ENCODE measurements at places on chromosomes 1 and 21. TPM values are rescaled to one million over a fixed set of nuclear protein-coding genes. Genes with fewer than 3 reads are reported as not detected.

SLC5A9 gene
- total RNA-seq = not detected

KRTAP19-5 gene
- total RNA-seq = not detected

FCGR2B gene
- total RNA-seq = not detected

CENPL gene
- total RNA-seq = 26.3 TPM

AKNAD1 gene
- total RNA-seq = not detected

CFAP107 gene
- total RNA-seq = not detected

S100A3 gene
- total RNA-seq = not detected

TMCC2 gene
- total RNA-seq = 10.1 TPM

DNA sequence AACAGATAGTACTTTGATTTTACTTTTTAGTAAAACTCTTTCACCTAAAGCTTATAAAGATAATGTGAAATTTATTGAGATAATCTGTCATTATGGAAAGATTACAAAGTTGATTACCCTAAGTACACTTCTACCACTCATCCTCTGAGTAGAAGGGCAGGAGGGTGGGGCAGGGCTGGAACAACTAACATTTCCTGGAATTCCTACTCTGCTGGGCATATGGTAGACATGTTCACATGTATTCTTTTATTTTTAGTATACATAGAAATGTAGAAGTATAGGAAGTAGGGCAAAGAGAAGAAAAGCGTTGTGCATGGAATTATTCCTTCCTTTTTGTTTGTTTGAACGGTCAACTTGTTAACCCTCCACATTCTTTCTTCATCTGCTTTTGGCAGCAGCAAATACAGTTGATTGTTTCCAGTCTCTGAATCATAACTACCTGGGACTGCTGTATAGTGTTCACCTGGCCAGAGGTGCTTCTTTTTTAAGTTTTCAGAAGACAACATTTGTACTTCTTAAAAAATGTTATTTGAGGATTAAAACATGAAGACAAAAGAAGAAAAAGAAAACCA, 85.1 kb downstream of the POU2F1 start:
- no peak overlapping the region for H3K4me3 ChIP-seq
- H3K36me3 ChIP-seq = no peaks in the 10 kb centered on the region
- H3K4me1 ChIP-seq = peaks cover 2% of the 10 kb centered on the region
- no peaks in the 10 kb centered on the region for H3K27me3 ChIP-seq
- DNase-seq = no peak
- H3K27ac ChIP-seq = no peak overlapping the region

- DNase-seq = no peak
- peaks cover 74% of the 10 kb centered on the region for H3K4me1 ChIP-seq
- peak overlapping the region; percentile 23 for H3K27ac ChIP-seq
- no peaks in the 10 kb centered on the region for H3K27me3 ChIP-seq
- H3K36me3 ChIP-seq = peaks cover 22% of the 10 kb centered on the region
These were observed 5.9 kb downstream of the ZNF644 start for GRCh38 chr1:91015794-91016550.

DNA sequence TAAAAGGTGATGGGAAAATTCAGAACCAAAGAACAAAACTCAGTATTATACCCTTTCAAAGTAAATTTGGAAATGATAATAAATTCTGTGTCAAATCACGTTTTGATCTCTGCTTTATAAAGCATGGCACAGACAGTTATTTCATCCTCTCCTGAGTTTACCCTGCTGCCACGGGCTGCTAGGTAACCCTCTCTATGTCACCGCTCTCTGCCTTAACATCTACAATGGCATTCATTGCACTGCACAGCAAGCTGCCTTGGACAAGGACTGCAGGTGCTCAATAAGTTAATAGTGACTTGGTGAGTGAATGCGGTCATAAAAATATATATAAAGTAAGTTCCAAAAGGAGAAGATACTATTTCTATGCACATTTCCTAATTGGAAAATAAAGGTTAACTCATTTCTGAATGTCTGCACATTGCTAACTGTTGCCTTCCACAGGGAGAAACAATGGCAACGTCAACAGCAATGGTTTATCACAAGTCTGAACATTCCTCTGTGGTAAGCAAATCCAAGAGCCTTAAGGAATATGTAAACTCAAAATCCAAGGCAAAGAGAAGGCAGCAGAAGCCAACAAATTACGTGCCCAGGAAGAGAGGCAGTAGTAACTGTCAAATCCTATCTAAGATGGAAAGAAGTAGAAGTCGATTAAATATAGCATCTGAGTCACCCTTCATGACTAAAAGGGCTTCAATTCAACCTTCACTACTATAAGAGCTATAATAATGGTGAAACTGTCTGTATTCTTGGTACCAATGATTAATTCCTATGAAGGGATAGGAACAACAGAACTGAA, 19.4 kb downstream of the FYB2 start:
- H3K27me3 ChIP-seq = peaks cover 9% of the 10 kb centered on the region
- H3K4me1 ChIP-seq = no peaks in the 10 kb centered on the region
- no peak overlapping the region for H3K27ac ChIP-seq
- DNase-seq = no peak

DNA sequence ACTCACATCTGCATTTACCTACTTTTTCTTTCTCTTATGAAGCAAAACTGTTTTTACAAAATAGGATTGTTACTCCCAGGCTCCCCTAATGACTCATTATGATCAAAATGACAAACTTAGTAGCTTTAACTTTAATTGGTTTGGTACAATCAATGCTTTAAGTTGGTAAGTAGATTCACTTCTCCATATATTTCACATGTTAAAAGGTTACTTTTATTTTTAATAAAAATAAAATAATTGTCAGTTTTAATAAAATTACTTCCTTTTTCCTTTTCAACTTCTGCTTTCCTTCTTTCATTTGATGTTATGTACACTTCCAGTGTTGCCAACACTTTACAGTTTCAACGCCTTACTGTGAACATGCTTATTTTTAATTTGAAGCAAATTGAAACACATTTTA, 477.6 kb downstream of the SETD4 start:
- H3K36me3 ChIP-seq = no peaks in the 10 kb centered on the region
- DNase-seq = no peak
- H3K4me3 ChIP-seq = no peak overlapping the region

DNA sequence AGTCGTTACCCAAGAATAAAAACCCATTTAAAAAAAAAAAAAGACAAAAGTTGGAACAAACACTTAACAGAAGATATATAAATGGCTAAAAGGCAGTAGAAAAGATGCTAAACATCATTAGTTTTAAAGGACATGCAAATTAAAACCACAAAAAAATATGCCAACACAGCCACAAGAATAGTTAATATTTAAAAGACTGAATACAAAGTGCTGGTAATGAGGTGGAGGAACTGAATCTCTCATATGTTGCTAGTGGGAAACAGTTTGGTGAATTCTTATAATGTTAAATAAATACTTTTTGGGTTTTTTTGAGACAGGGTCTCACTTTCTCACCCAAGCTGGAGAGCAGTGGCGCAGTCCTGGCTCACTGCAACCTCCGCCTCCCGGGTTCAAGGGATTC, 10.0 kb downstream of the LRRC40 start:
- no peak overlapping the region for H3K4me3 ChIP-seq
- H3K4me1 ChIP-seq = peaks cover 12% of the 10 kb centered on the region
- no peak overlapping the region for H3K27ac ChIP-seq
- DNase-seq = no peak

GRCh38 chr1:1345860-1346500, 3.2 kb downstream of the DVL1 start:
- DNase-seq = no peak
- no peak overlapping the region for H3K4me3 ChIP-seq
- peaks cover 4% of the 10 kb centered on the region for H3K36me3 ChIP-seq
- no peak overlapping the region for H3K27ac ChIP-seq

- H3K36me3 ChIP-seq = no peaks in the 10 kb centered on the region
- H3K27me3 ChIP-seq = peaks cover 4% of the 10 kb centered on the region
- DNase-seq = no peak
These were observed 83.9 kb upstream of the IPO9 start for GRCh38 chr1:201745023-201745422.

GRCh38 chr1:11918799-11919519, 7.3 kb downstream of the KIAA2013 start:
- DNase-seq = no peak
- H3K4me3 ChIP-seq = no peak overlapping the region
- H3K36me3 ChIP-seq = peaks cover 28% of the 10 kb centered on the region
- peaks cover 25% of the 10 kb centered on the region for H3K4me1 ChIP-seq
- H3K27ac ChIP-seq = no peak overlapping the region

GRCh38 chr1:30964706-30965105, 56.1 kb upstream of the SDC3 start:
- no peaks in the 10 kb centered on the region for H3K27me3 ChIP-seq
- H3K27ac ChIP-seq = no peak overlapping the region
- no peak for DNase-seq
- H3K4me1 ChIP-seq = no peaks in the 10 kb centered on the region
- H3K36me3 ChIP-seq = peaks cover 57% of the 10 kb centered on the region

- H3K4me1 ChIP-seq = no peaks in the 10 kb centered on the region
- H3K27ac ChIP-seq = no peak overlapping the region
- H3K27me3 ChIP-seq = peaks cover 3% of the 10 kb centered on the region
- no peak overlapping the region for H3K4me3 ChIP-seq
- DNase-seq = no peak
- H3K36me3 ChIP-seq = no peaks in the 10 kb centered on the region
These were observed 146.7 kb downstream of the HLX start for GRCh38 chr1:221025956-221026355.

DNA sequence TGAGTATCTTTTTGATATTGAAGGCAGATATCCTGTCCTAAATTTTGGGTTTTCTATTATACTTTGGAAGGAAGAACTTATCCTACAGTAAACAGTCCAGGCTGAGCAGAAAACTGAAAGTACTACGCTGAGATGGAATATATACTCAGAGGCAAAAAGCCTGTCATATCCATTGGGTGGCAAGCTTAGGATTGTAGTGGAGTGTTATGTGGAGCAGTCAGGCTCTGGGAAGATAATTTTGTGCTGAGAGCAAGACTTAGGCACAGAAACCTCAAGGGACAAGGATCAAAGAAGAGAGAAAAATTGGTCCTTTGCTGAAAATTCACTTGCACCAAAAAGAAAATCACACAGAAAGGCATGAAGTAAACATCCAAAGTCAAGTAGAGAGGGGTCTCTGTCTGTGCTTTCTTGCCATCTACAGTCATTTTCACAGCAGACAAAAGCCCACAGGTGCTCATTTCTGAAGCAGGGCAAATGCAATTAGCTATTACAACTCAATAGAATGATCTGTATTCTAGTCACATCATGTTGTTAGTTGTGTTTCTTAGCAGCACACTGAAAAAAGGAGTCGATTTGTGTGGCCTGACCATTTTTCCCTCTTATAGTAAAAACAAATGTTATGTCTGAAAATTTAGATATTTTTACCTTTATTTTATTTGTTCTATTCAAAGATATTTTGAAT, 38.5 kb downstream of the CRB1 start:
- no peak overlapping the region for H3K4me3 ChIP-seq
- no peak overlapping the region for H3K27ac ChIP-seq
- DNase-seq = no peak
- H3K27me3 ChIP-seq = peaks cover 3% of the 10 kb centered on the region
- H3K36me3 ChIP-seq = no peaks in the 10 kb centered on the region

GRCh38 chr1:216331211-216331610, 92.0 kb downstream of the USH2A start:
- no peaks in the 10 kb centered on the region for H3K4me1 ChIP-seq
- H3K27ac ChIP-seq = no peak overlapping the region
- no peak for DNase-seq
- H3K27me3 ChIP-seq = no peaks in the 10 kb centered on the region
- no peak overlapping the region for H3K4me3 ChIP-seq

DNA sequence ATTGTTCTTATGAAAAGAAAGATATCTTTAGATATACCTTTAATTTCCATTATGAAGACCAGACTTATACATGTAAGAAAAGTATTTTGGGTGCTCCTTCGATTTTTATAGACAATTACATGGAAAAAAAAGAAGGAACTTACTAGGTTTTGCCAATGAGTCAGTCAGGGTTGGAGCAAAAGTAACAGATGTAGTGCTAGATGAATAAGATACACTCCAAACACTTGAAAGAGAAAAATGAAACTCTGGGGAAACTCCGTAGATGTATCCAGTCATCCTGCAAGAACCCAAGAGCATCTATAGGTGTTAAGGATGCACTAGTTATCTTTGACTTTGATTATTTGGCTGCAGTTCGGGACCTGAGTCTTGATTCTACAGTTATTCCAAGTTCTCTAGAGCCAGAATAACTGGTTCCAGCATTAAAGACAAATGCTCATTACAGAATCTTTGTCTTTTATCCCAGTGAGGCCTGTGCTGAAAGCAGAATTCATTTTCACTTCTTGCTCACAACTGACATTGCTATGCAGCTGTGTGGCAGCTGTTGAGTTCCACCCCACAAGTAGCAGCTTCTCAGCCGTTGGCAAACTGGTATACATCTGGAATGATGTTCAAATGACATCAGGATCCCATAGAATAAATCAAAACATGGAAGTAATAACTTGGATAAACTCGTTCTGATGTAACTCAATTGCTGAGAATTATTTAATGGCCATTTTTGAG, 326.1 kb downstream of the ASTN1 start:
- no peaks in the 10 kb centered on the region for H3K4me1 ChIP-seq
- no peak overlapping the region for H3K27ac ChIP-seq
- H3K36me3 ChIP-seq = no peaks in the 10 kb centered on the region
- DNase-seq = no peak

DNA sequence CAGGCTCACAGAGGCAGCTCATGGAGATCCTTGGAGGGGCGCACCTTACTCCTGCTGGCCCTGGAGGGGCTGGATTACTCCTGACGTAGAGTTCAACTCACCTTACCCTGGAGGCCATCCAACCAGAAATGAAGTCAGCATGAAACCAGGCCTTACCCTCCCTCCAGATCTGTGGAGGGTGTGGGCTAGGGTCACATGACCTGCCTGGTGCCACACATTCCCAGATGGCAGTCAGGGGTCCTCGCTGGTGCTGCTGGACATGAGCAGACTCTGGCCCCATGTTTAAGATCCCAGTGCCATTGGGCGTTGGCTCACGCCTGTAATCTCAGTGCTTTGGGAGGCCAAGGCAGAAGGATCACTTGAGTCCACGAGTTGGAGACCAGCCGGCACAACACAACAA, 4.5 kb downstream of the C21orf58 start:
- H3K4me3 ChIP-seq = no peak overlapping the region
- peaks cover 29% of the 10 kb centered on the region for H3K36me3 ChIP-seq
- no peak for DNase-seq
- H3K27ac ChIP-seq = no peak overlapping the region
- peaks cover 18% of the 10 kb centered on the region for H3K4me1 ChIP-seq
